ENCODE measurements at places on chromosomes 3 and 15. TPM values are rescaled to one million over a fixed set of nuclear protein-coding genes. Genes with fewer than 3 reads are reported as not detected.

DNA sequence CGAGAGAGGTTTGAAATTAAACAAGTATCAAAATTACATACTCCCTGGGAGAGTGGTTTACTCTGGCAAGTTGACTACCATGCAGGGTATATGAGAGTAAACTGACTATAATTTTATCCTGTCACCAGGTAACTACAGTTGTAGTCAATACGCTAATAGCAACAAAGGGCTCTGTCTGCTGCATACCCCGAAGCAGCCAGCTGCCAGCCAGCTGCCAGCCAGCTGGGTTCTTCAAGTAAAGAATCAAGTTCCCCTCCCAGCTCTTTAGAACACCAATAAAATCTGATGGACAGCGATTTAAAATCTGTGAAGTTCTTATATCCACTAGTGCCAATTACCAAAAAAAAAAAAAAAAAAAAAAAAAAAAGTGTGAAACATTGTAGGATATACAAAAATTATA, 417.7 kb upstream of the CFAP20DC start:
- no peak overlapping the region for H3K27ac ChIP-seq
- H3K27me3 ChIP-seq, result no peaks in the 10 kb centered on the region
- DNase-seq, result no peak
- no peaks in the 10 kb centered on the region for H3K4me1 ChIP-seq

- H3K4me1 ChIP-seq, result peaks cover 38% of the 10 kb centered on the region
- no peak overlapping the region for H3K27ac ChIP-seq
- no peaks in the 10 kb centered on the region for H3K36me3 ChIP-seq
- H3K27me3 ChIP-seq, result no peaks in the 10 kb centered on the region
Measured at GRCh38 chr3:177647876-177648275, 450.6 kb upstream of the TBL1XR1 start.

DNA sequence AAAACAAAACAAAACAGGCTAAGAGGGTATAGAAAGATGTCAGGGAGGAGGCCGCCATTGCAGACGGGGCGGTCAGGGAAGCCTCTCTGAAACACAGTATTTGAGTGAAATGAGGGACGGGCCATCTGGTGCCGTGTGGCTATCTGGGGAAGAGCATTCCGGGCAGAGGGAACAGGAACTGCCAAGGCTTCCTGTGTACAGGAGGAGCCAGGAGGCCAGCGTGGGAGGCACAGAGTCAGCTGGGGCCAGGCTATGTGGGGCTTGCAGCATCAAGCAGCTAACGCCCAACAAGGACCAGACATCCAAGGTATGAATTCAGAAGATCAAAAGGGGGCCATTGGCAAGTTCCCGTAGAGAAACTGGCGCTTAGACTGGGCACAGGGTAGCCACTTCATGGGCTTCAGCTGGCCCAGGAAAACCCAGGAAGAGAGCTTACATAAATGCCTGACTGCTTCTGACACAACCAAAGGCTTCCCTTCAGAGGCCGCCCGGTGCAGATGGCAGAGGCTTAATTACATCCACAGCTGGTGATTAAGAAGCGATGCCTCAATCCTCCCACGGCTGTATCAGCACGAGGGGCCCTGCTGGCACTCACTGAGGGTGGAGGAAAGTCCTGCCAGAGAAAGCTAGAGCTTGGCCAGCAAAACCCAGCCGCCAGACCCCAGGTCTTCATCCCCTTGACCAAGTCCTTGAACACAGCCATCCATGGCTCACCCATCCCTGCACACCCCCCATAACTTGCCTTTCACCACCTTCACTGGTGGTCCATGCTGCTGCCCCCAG, 144.9 kb downstream of the MEGF11 start:
- peaks cover 6% of the 10 kb centered on the region for H3K27me3 ChIP-seq
- no peak overlapping the region for H3K27ac ChIP-seq
- DNase-seq, result no peak
- no peaks in the 10 kb centered on the region for H3K4me1 ChIP-seq

DNA sequence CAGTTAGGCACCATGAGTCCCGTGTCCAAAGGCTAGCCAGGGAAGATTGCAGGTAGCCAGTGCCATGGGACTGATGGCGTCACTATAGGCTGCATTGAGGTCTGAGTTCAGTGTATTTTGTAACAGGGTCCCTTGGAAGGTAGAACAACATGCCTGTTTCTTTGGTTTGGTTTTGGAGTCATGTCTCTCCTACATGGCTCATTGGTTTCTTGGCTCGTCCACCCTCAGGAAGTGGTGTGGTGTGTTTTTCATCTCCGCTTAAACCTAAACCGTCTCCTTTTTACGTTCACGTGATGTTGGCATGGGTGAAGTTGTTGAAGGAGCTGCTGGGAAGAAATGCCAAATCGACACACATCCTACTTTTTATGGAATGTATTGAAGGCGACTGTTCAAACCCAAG, 71.6 kb downstream of the FLNB start:
- no peak overlapping the region for H3K4me3 ChIP-seq
- H3K27ac ChIP-seq, result no peak overlapping the region
- peaks cover 28% of the 10 kb centered on the region for H3K36me3 ChIP-seq

Gene CHRNA7
- total RNA-seq, result not detected

DNA sequence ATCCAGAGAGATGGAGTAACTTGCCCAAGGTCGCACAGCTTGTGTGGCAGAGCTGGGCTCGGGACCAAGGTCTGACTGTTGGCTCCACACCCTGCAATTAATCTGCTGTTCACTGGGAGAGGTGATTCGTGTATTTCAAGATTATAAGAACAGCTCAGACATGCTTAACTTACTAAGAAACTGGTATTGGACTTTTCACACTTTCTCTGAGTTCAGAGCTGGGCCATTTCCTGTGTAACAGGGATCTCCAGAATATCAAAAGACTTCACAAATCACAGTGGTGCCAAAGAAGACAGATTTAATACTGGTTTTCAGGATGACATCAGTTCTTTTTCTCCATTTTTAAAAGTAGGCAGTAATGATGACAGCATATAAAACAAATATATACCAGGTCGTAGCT, 156.8 kb upstream of the UBE2E1 start:
- no peak overlapping the region for H3K4me3 ChIP-seq
- H3K4me1 ChIP-seq, result no peaks in the 10 kb centered on the region
- no peak overlapping the region for H3K27ac ChIP-seq

DNA sequence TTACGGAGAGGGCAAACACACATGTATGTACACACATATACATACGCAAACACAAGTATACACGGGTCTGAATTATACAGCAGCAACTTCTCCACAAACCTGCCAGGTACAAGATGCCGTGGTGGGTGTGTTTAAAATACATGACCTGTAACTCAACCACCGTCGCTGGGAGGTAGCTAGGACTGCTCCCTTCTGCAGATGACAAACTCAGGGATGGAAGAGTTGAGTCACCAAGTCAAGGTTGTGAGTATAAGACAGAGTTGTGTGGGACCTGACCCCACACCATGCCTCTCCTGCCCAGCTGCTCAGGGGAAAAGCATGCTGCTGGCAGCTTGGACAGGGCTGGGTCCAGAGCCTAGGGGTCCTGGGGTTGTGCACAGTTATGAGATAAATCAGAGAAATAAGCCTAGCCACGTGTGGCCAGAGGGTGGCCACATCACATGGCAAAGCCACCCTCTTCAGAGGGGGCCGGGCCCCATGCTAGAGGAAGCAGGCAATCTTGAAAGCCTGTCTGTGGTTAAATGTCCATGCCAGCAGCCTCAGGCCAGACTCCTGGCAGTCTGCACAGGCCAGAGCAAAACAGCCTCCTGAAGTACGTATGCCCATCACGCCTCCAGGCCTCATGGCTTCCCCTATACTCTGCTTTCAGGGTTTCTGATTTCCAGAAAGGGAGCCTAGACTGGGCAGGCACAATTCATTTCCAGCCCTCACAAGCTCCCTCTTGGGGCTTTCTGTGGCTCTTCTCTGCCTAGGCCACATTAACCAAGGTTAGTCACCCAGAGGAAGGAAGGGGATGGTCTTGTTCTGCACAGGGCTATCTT, 107.7 kb upstream of the RPL32 start:
- DNase-seq, result no peak
- H3K4me1 ChIP-seq, result peaks cover 65% of the 10 kb centered on the region
- no peaks in the 10 kb centered on the region for H3K27me3 ChIP-seq
- H3K4me3 ChIP-seq, result no peak overlapping the region
- H3K36me3 ChIP-seq, result peaks cover 22% of the 10 kb centered on the region
- no peak overlapping the region for H3K27ac ChIP-seq

DNA sequence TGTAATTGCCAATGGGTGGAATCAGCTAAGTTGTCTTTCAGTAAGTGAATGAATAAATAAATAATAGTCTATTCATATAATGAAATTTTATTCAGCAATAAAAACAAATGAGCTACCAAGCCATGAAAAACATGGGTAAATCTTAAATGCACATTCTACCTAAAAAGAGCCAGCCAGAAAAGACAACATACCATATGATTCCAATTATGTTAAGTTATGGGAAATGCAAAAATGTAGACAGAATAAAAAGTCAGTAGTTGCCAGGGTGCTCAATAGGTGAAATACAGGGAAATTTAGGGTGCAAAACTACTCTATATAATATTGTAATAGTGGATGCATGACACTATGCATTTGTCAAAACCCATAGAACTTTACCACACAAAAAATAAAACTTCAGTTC, 277.2 kb upstream of the EPHA6 start:
- no peaks in the 10 kb centered on the region for H3K36me3 ChIP-seq
- DNase-seq, result no peak
- no peak overlapping the region for H3K4me3 ChIP-seq
- no peaks in the 10 kb centered on the region for H3K4me1 ChIP-seq

GRCh38 chr3:181615666-181616065, 96.1 kb upstream of the SOX2 start:
- H3K27me3 ChIP-seq, result no peaks in the 10 kb centered on the region
- H3K4me1 ChIP-seq, result no peaks in the 10 kb centered on the region
- H3K36me3 ChIP-seq, result no peaks in the 10 kb centered on the region
- DNase-seq, result no peak
- H3K4me3 ChIP-seq, result no peak overlapping the region
- no peak overlapping the region for H3K27ac ChIP-seq

DNA sequence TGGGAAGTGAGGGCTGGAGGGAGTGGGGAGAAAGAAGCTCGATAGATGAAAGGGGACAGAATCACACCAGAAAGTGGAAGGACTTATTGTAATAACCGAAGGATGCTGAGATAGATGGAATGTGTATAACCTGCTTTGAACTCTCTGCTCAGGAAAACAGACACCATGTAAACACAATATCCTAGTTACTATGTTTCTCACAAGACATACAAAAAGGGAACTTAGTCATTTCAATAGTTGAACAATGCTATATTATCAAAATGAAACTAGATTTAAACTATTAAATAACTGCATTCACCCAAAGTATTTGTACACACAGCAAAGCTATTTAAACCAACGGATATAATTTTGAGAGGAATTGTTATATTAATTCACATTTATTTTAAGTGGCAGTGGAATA, 108.3 kb upstream of the GADL1 start:
- H3K27ac ChIP-seq, result no peak overlapping the region
- no peak for DNase-seq
- H3K4me3 ChIP-seq, result no peak overlapping the region
- no peaks in the 10 kb centered on the region for H3K27me3 ChIP-seq

DNA sequence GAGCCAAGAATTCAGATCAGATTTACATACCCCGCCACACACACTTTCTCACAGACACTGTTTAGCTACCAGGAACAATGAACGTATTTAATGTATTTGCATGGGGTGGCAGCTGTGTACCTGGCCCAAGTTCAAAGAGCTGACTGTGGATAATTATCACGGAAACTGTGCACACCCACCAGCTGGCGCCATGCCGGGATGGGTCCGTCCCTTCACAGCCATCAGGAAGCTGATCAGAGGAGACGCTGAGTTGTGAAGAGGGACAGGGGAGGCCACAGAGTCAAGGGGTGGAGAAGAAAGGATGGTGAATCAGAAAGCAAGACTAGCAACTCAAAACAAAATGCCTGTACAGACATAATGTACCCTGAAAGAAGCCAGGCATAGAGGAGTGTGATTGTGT, 13.1 kb upstream of the PLA2G4D start:
- no peak for DNase-seq
- no peaks in the 10 kb centered on the region for H3K27me3 ChIP-seq
- H3K36me3 ChIP-seq, result no peaks in the 10 kb centered on the region
- H3K4me1 ChIP-seq, result peaks cover 2% of the 10 kb centered on the region

All from CD4-positive, alpha-beta T cell (primary cell).